Activated CD8-positive, alpha-beta memory T cell treated with anti-CD3 and anti-CD28 coated beads, Interleukin-2, amount 10 ng/mL, durations not matched to agents 7 days and 5 days (primary cell): ENCODE measurements at places on chromosomes 12 and 14. TPM values are rescaled to one million over a fixed set of nuclear protein-coding genes. Genes with fewer than 3 reads are reported as not detected.

- no peak overlapping the region for H3K4me3 ChIP-seq
- H3K4me1 ChIP-seq = no peaks in the 10 kb centered on the region
- no peak overlapping the region for H3K27ac ChIP-seq
- no peak for DNase-seq
- peaks cover 17% of the 10 kb centered on the region for H3K27me3 ChIP-seq
These were observed 75.1 kb upstream of the CAPRIN2 start for GRCh38 chr12:30829876-30830275.

CLEC1A gene
- total RNA-seq = not detected

DNA sequence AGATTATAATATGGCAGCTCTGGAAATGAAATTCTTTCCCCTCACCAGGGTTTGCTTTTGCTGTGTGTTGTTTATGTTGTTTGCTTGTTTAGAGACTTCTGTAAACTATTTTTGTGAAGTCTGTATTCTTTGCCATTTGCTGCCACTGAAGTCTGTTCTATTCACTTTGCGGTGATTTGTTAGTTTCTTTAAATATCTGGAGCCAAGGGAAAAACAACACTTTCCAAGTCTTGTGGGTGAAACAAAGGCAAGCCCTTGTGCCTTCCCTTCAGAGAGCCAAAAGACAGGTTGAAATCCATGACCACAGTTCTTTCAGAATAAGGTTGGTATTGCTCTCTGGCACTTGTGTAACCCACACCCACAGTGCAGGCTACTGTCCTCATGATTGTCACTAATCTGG, 59.5 kb upstream of the RNU6-7 start:
- no peak overlapping the region for H3K4me3 ChIP-seq
- H3K27me3 ChIP-seq = no peaks in the 10 kb centered on the region
- H3K36me3 ChIP-seq = peaks cover 32% of the 10 kb centered on the region
- H3K27ac ChIP-seq = no peak overlapping the region

DNA sequence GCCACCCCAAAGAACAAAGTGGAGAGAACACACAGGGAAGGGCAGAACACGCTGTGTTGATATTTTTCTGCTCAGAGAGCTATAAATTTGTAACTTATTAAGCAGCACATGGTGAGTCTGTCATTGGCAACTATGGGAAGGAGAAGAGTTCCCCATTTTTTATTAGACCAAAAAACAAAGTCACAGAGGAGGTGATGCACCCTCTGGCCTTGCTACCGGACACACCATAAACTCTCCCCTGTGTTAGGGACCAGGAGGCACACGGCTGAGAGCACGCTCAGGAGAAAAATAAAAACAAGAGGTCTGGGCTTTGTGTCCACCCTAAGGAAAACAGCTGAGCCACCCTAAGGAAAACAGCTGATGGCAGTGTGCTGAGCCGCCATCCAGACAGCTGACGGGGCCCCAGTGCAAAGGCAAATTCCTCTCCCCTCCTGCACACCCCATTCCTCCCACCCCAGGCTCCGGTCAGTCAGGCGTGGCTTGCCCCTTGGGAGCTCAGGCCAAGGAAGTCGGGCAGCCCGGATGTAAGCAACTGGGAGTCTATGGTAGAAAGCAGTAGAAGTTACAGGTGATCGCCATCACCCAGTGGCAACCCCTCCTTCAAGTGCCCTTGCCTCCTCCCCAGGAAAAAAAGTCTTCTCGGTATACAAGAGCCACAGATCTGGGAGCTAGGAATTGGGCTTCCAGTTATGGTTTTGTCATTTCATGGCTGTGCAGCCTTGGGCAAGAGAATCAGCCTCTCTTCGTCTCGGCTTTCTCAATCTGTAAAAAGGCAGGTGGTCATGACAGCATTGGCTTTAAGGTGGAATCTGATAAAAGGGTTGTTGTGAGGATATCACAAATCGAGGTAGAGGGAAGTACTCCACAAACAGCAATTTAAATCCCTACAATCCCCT, 2.4 kb downstream of the PXN start:
- H3K36me3 ChIP-seq = peaks cover 20% of the 10 kb centered on the region
- DNase-seq = no peak

GRCh38 chr12:7376196-7376595, 67.8 kb downstream of the CD163L1 start:
- H3K27me3 ChIP-seq = peaks cover 8% of the 10 kb centered on the region
- H3K4me3 ChIP-seq = no peak overlapping the region
- H3K36me3 ChIP-seq = no peaks in the 10 kb centered on the region
- no peaks in the 10 kb centered on the region for H3K4me1 ChIP-seq

RD3L gene
- total RNA-seq = not detected
